Psoas muscle (tissue), 8 donors: ENCODE measurements at places on chromosomes 2 and 18.

DNA sequence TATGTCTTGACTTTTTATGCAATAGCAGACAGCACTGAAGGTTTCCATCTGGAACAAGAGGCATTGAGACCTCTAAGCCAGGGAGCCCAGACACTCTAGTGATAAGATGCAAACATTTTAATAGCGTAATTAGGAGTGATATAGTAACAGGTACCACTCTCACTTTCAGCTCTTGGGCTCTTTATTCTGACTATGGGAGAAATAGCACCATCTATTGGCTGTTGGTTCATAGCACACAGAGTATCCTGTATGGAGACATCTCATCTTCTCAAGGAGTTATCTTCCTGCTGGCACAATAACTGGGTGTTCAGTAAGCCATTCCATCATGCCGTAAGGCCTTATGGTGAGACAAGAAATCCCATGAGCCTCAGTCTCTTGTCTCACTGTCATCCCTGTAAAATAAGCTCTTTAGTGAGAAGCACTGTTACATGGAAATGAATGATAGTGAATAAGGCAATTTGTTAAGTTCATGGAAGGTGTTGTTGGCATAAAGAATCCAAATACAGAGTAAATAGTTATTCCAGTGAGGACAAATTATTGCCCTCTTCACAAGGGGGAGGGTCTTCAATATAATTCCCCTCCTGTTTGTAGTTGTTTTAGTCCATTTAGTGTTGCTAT is 48.3 kb downstream of the THUMPD2 start:
- no peak for DNase-seq

DNA sequence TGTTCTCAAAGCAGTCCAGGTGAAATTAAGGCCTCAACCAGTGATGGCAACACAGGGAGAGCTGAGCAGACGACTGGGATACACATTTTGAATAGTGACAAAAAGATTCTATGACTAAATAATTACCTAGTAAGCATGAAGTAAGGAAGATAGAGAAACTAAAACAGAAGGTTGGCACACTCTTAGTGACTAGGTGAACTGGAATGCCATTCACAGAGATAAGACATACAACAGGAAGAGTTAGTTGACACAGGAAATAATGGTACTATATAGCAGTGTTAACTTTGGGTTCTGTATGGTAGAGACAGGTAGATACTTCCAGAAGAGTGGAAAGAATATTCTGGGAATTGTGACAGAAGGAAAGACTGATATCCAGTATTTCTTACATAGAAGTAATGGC is 181.8 kb upstream of the NT5C1B start:
- DNase-seq: no peak

DNA sequence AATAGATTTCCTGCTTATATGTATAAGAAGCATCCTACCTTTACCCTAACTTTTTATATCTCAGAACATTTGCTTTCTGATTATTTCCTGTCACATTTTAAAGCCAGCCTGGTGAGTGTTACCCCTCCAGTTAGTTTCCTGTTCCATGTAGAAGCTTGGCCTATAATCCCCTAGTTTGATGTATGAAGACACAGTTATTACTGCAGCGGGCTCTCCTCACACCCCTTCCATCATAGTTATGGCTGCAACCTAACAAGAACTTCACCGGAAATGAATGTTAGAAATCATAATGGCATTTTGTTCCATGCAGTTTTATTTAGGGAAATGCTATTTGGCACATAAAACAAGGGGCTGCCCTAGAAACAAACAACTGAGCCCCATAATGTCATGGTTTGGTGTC is 400.2 kb upstream of the SETBP1 start:
- no peak for DNase-seq

DNA sequence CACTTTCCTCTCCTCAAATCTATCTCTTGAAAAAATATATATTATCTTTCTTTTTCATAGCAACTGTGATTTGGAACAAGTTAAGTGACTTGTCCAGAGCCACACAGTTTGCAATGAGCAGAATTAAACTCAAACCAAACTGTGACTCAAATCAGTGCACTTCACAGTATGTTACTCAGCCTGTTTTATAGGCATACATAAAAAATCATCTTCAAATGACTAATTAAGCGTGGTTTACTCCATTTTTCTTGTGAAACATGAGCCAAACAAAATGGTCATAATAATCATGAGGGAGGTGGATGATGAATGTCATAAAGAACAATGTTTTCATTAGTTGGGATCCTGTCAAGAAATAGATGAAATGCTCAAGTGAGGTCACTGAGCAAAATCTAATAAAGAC is 6.1 kb upstream of the CCDC178 start:
- DNase-seq: no peak
